PC-9 (cell line): ENCODE measurements at places on chromosomes 4 and X. TPM values are rescaled to one million over a fixed set of nuclear protein-coding genes. Genes with fewer than 3 reads are reported as not detected.

The ZNF185 gene
- 40.6 and 42.8 TPM in 2 replicates for total RNA-seq

The PNMA6A gene
- not detected in 2 replicates for total RNA-seq

- DNase-seq = peak; percentile 37
Measured at GRCh38 chrX:116873671-116874070, 410.9 kb upstream of the CT83 start.

DNA sequence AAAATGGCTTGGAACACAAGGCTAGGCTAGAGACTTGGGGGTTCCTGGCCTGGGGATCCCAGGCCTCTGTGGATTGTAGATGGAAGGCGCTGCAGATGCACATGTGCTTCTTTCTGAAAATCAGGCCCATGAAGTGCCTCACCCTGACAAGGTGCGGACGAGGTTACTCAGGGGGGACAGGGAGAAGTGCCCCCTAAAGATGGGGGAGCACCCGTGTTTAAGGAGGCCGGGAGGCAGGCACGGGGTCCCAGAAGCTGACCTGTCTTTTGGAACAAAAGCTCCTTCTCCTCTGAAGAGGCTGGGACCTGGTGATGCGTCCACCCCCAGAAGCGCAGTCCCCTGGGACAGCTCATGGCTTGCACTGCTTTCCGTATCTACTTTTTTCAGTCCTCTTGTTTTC is 2.4 kb downstream of the PDZD4 start:
- no peak for DNase-seq

DNA sequence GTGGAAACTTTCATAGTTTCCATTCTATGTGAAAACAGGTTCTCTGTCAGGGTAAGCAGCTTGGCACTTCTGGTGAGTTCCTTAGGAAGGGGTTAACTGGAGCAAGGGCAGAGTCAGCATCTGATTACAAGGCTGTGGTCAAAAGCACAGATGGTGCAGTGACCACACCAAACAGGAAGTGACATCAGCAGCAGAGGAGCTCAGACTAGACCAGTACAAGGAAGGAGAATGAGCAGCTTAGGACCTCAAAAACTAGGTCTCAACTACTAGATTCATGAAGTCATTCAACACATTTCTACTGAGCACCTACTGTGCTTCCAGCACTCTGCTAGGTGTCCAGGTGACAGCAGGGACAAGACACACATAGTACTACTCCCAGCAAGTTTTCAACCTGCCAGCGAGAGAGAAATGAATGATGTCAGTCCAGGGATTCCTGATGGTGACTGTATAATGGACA is 130.2 kb downstream of the AMELX start:
- no peak for DNase-seq

DNA sequence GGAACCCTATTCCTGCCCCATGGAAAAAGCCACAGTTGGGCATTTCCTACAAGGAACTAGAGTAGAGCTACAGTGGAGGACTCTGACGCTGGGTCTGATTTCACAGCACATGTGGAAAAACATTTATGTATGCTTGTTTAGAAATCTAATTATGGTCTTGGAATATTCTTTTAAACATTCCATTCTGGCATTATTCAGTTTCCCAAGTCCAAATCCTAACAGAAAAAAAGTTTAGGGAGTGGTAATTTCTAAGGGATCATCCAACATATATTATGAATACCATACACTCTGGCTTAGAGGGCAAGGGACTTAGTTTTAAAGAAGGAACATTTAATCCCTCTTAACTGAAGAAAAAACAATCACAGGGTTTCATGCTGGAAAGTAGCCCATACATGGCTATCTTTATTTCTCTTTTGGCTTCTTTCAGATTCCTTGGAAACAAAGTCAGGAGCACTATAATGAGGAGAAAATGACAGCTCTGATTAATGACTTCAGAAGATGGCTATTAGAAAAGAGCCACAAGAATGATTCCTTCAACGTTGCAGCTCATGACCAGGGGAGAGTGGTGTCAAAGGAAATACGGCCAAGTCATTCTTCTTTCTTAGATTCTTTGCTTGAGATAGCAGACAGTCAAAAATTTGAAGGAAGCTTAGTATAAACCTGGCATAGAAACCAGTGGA is 56.1 kb downstream of the CNGA2 start:
- no peak for DNase-seq

DNA sequence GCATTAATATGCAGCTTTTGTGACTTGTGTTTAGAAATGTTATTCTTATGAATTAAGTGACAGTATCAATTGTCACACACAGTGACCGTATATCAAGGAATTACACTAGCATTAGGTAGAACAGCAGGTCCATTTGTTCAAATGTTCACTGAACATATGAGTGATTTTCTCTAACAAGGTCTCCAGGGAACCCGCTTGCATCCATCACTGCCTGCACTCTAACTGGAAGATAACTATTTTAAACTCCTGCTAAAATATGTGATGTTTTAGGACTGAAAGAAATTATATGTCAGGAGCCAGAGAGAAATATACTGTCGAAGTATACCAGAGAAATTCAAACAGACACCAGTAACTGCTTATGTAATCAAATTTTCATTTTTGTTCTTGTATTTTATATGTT is 1395.7 kb downstream of the PCDH18 start:
- no peak for DNase-seq
